ENCODE measurements at places on chromosomes 12 and 14.
A peak's percentile ranks its signal among the peaks of the same experiment; 100 is the strongest.

- ATAC-seq = peak; percentile 42
These were observed 411 bp downstream of the TTLL5 start for GRCh38 chr14:75661499-75661814.

- peak; percentile 52 for ATAC-seq
These were observed 25.6 kb downstream of the FRMD6 start for GRCh38 chr14:51677266-51677665.

- no peak for ATAC-seq
These were observed 10.7 kb upstream of the C12orf75 start for GRCh38 chr12:105319691-105320209.

DNA sequence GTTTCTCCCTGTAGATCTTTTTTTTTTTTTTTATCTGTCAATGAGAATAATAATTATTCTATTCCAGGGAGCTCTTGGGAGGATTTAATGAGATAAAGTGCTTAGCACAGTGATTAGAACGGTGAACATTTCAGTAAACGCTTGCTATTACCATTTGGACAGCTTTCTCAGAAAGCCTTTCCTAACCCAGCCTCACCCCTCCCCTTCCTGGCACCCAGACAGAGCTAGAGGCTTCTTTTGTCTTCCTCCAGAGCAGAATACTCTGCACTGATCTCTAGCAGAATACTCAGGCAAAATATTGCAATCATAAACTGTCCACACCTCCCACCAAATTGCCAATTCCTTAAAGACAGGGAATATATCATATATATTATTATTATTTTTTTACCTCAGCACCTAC is 66.6 kb downstream of the ERGIC2 start:
- ATAC-seq = no peak

- no peak for ATAC-seq
These were observed 451.7 kb downstream of the NPAS3 start for GRCh38 chr14:33390335-33390734.

GRCh38 chr14:44897041-44897844 is 64.5 kb downstream of the KLHL28 start:
- ATAC-seq = peak; percentile 98

DNA sequence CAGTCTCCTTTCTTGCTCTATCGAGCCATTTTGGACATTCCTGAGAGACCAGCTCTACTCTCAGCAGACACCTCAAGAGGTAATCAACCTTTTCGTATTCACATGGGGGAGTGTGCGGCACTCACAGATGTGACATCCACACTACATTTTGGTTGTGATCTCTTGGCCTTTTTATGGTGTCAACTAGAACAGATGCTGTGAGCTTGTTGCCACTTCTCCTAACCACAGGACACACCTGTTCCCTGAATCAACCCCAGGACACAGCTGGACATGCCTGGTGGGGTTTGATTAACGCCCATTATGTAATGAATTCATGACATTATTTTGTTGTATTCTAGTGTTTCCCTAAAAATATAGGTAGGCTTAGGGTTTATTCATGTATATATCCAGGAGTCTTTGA is 1143.6 kb downstream of the TMEM121 start:
- ATAC-seq = no peak

DNA sequence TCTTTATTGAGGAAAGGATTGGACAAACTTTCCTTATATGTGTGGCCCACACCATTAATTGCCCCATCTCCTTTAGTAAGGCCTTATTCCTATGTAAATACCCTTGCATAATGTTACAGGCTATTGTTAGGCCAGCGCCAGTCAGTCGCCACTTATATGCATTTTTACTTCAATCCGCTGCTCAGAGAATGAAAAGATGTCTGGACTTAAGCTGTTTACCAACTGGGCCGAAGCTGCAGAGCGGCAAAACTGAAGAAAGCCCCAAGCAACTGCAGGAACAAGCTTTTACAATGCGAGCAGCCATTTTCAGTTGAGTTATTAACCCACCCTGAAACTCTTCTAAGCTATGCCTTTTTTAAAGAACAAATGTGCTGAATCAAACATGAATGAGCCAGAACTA is 92.1 kb upstream of the OTX2 start:
- no peak for ATAC-seq

- peak; percentile 63 for ATAC-seq
These were observed 2.4 kb downstream of the ANKRD13A start for GRCh38 chr12:110001596-110001995.

- ATAC-seq = no peak
These were observed 233.3 kb upstream of the EGLN3 start for GRCh38 chr14:34184126-34184525.

DNA sequence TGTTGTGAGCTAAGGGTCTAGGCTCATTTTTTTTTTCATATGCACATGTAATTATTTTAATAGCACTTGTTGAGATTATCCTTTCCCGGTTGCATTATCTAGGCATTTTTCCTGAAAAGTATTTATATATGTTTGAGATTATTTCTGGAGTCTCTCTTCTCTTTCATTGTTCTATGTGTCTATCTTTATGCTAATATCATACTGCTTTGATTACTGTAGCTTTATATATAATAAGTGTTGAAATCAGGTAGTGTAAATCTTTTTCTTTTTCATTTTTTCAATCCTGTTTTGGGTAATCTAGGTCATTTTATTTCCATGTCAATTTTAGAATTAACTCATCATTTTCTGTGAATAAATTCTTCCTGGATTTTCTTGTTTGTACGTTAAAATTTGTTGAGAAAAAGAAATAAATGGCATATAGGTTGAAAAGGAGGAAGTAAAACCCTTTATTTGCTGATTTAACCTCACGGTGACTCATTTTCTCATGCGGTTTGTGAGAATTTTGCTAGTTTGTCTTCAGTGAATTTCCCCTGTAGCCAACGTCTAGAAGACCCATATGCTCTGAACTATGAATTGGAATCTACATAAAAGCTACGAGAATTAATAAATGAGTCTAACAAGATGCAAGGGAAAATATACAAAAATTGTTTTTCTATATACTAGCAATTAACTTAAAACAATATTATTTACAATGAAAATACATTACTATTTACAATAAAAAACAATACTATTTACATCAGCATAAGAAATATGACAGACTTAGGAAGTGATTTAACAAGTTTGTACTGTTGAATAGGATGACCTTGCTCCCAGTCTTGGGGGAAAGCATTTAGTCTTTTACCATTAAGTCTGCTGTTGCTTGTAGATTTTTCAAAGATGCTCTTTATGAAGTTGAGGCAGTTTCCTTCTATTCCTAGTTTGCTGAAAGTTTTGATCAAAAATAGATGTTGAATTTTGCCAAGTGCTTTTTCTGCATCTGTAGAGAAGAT is 105.0 kb downstream of the SNAPC1 start:
- no peak for ATAC-seq

GRCh38 chr12:31958569-31959160 is 550 bp upstream of the RESF1 start:
- ATAC-seq = peak; percentile 52

GRCh38 chr14:51079085-51079484 is 15.8 kb downstream of the TRIM9 start:
- no peak for ATAC-seq

- no peak for ATAC-seq
These were observed 104.3 kb downstream of the RBM19 start for GRCh38 chr12:113861708-113862312.

DNA sequence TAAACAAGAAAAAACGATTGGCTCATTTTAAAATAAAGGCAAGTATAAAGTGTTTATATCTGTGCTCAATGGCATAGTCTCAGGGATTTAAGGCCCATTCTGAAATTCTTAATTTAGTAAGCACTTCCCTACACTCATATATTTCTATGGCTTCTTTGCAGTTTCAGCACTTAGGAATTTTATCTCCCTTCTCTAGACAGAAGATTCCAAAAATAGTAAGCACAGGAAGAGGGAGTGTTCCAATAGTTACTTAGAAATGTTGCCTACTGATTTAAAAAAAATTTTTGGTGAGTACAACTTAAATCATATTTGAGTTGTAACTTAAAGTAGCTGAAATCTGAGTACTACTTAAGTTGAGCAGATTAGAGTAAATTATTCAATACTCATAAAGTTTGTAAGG is 19.8 kb downstream of the INSM2 start:
- peak; percentile 86 for ATAC-seq

- no peak for ATAC-seq
These were observed 214.4 kb downstream of the BCL11B start for GRCh38 chr14:99057576-99058083.

DNA sequence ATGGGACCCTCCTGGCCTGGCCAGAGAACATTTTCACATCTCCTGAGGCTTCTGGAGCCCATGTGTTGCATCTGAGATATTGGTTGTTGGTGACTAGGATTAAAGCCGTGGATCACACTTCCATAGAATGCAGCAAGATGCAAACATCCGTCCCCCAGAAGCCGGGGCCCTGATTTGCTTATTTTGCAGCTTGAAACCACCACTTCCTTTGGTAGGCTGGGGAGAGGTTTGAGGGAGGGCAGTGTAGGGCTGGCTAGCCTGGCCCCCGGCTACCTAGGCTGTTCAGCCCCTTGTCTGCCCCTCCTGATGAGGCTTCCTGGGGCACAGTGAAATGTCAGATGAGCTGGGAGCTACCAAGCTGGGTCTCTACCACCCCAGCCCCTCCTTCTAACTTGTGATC is 209.7 kb upstream of the PWP1 start:
- no peak for ATAC-seq

DNA sequence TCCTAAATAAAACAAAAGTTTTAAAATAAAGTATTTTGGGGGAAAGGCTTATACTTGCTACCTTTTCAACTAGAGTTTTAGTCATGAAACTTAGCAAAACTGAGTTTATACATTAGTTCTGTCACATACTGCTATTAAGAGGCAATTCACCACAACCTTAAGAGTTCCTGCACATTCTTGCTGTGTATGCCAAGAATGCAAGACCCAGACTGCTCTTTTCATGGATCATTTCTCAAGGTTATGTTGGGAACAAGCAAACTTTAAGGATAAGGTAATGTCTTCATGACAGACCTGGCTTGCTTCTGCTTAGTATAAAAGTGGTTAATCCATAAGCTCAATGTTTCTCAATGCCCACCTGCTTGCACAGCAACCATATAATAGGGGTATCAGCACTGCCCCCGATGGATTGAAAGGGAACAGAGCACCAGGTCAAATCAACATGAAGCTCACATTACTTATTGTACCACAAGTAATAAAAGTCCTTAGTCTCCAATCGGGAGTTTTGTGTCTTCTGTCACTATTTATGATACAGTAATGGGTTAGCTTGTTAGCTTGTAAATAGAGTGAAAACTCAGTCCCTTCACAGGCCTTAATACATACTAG is 67.6 kb downstream of the KIF21A start:
- no peak for ATAC-seq

- no peak for ATAC-seq
These were observed 188.0 kb downstream of the FOXN3 start for GRCh38 chr14:89228921-89229639.

DNA sequence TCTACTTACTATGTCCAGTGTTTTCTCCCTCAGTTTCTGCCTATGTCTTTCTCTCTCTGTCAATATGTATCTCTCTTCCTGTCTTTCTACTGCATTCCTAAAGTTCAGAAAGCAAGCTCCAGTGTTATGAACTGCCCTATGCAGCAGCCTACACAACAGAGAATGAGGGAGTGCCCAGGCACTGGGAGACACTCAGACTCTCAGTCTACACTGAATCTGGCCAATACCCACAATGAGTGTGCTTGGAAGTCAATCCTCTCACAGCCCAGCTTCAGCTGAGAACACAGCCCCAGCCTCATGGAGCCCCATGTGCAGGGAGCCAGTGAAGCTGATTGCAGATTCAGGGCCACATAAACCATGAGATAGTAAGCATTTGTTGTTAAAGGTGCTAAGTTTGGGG is 128.7 kb downstream of the ALG10 start:
- ATAC-seq = no peak

DNA sequence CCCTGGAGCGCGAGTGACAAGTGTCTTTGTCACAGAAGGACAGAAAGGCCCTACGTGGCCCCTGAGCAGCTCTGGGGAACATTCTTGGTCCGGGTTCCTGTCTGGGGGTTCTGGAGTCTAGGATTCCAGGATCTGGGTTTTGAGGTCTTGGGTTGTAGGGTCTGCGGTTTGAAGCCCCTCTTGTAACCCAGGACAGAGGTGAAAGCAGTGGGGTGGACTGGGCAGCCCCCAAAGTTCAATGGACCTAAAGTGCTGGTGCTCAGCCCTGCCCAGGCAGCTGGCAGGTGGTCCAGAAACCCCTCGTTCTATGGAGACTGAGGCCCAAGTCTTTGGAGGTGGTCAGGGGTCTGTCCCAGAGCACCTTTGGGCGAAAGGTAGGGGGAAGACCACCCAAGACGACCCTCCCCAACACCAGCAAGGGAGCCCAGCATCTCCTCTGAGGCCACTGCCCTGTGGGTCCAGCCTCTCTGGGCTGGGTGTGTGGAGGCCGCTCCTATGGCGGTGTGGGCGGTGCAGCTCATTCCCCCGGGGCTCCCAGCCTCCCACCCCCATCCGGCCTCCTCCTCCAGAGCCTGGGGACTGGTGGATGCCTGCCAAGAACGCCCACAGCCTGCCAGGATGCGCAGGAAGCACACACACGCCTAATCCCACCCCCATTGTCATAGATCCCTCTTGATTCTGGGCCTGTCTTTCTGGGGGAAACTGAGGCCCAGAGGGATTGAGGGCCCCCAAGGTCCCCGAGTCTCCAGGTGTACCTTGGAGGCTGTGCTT is 30.2 kb upstream of the ANKRD9 start:
- peak; percentile 58 for ATAC-seq

DNA sequence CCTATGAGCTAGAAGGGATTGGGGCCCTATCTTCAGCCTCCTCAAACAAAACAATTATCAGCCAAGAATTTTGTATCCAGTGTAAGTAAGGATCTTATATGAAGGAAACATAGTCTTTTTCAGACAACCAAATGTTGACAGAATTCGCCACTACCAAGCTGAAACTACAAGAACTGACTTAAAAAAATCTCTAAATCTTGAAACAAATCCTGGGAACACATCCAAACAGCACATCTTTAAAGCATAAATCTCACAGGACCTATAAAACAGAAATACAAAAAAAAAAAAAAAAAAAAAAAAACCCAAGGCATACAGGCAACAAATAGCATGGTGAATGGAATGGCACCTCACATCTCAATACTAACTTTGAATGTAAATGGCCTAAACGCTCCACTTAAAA is 41.3 kb upstream of the LMNTD1 start:
- no peak for ATAC-seq

GRCh38 chr14:51455041-51455835 is 196.5 kb upstream of the FRMD6 start:
- no peak for ATAC-seq

DNA sequence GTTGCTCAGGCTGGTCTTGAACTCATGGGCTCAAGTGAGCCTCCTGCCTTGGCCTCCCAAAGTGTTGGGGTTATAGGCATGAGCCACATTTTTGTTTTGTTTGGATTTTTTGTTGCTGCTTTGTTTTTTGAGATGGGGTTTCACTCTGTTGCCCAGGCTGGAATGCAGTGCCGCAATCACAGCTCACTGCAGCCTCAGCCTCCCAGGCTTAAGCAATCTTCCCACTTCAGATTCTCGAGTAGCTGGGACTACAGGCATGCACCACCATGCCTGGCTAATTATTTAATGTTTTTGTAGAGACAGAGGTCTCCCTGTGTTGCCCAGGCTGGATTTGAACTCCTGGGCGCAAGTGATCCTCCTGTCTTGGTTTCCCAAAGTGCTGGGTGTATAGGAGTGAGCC is 5.7 kb upstream of the PLEK2 start:
- no peak for ATAC-seq

- no peak for ATAC-seq
These were observed 241.6 kb downstream of the BCAT1 start for GRCh38 chr12:24707334-24707733.

GRCh38 chr12:57891542-57892228 is 45.2 kb upstream of the CTDSP2 start:
- no peak for ATAC-seq

- peak; percentile 62 for ATAC-seq
These were observed 47.9 kb downstream of the GALC start for GRCh38 chr14:87944987-87945604.
